Gastrocnemius medialis (tissue), 4 donors: ENCODE measurements at places on chromosomes 5 and 9. TPM values are rescaled to one million over a fixed set of nuclear protein-coding genes. Genes with fewer than 3 reads are reported as not detected.

DNA sequence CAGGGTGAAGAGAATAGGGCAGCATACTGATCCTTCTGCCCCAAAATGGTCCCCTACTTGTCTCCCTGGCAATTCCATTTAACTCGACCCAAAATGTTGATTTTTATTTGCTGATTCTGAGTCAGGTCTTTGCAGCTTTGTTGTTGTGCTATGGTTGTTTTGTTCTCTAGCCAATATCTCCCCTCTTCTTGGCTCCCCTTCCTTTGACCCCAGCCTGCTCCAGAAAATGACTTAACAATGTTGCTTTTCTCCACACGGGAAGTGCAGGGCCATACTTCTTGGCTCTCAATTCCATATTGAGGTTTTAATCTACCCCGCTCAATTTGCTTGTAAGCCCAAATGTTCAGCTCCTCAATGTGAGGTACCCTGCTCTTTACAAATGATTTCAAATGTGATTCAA is 330.0 kb downstream of the RASEF start:
- H3K27ac ChIP-seq, result no peak overlapping the region
- DNase-seq, result no peak
- H3K4me3 ChIP-seq, result no peak overlapping the region
- no peaks in the 10 kb centered on the region for H3K4me1 ChIP-seq
- no peaks in the 10 kb centered on the region for H3K36me3 ChIP-seq

GRCh38 chr5:161546095-161546469 is 443 bp downstream of the GABRB2 start:
- no peak overlapping the region for H3K27ac ChIP-seq
- H3K4me1 ChIP-seq, result no peaks in the 10 kb centered on the region
- H3K4me3 ChIP-seq, result peak overlapping the region; percentile 45
- no peaks in the 10 kb centered on the region for H3K36me3 ChIP-seq
- H3K27me3 ChIP-seq, result peaks cover 39% of the 10 kb centered on the region
- no peak for DNase-seq

Gene PCDHGA9
- 1.8 TPM for total RNA-seq

Gene ACTL7A
- not detected for total RNA-seq

Gene C5orf52
- total RNA-seq, result not detected

DNA sequence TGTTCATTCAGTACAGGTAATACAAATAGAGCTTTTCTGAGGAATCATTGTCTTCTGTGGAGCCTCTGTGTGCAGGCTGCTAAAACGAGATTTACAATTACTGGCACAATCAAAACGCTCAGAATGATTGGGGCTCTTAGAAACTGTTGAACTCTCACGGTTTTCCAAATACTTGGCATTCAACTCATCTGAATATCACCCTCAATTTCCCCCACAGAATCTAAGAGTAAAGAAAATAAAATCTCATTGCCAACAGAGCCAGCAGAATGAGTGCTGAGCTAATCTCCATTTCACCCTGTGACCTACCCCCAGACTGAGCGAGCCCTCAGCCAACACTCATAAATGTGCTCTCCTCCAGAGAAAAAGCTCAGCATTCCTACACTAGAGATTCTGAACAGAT is 35.3 kb upstream of the TMED7 start:
- no peak overlapping the region for H3K27ac ChIP-seq
- DNase-seq, result no peak
- no peaks in the 10 kb centered on the region for H3K4me1 ChIP-seq
- no peak overlapping the region for H3K4me3 ChIP-seq
- no peaks in the 10 kb centered on the region for H3K36me3 ChIP-seq

Gene RUSC2
- 68.8 TPM for total RNA-seq

DNA sequence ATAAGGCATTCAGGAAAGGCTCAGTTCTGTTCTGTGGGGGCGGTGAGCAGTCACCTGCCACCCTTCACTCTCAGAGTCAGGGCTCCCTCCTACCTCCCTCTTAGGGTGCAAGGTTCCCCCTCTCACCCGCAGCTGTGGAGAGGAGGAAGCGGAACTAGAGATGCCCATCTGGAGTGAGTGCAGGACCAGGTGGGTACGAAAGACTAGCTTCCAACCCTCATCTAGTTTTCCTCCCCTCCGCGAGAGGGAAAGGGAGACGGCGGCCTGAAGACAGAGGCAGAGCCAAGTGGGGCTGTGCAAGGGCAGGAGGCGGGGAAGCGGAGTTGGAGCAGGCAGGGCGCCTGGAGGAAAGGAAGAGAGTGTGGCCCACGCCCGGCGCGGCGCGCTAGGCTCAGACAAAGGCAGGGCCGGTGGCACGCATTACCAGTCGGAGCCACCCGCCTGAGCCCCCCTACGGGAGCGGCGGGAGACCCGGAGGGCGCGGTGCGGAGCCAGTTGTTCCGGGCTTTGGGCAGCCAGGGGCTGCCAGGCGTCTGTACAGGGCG is 7.3 kb downstream of the PRR7 start:
- no peaks in the 10 kb centered on the region for H3K36me3 ChIP-seq
- H3K27ac ChIP-seq, result no peak overlapping the region
- peak overlapping the region; percentile 93 for H3K4me3 ChIP-seq
- no peak for DNase-seq
- peaks cover 4% of the 10 kb centered on the region for H3K27me3 ChIP-seq

DNA sequence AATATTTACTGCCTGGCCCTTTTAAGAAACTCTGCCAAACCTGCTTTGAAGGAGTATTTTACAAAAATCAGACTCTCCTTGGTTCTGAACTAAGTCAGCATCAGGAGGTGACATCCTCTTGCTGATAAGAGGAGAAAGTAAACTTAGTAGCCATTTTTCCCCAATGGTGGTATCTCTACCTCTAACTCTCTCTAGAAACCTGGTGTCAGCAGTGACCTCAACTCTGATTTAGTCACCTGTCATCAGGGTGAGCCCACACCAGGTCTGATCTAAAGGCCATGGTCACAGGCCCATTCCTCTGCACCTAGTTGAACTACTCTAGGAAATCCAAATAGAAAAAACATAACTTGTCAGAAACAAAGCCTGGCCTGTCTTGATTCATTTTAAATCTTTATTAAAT is 4.2 kb downstream of the CARNMT1 start:
- no peak for DNase-seq
- no peak overlapping the region for H3K4me3 ChIP-seq
- H3K36me3 ChIP-seq, result no peaks in the 10 kb centered on the region
- peaks cover 23% of the 10 kb centered on the region for H3K4me1 ChIP-seq
- H3K27me3 ChIP-seq, result no peaks in the 10 kb centered on the region

DNA sequence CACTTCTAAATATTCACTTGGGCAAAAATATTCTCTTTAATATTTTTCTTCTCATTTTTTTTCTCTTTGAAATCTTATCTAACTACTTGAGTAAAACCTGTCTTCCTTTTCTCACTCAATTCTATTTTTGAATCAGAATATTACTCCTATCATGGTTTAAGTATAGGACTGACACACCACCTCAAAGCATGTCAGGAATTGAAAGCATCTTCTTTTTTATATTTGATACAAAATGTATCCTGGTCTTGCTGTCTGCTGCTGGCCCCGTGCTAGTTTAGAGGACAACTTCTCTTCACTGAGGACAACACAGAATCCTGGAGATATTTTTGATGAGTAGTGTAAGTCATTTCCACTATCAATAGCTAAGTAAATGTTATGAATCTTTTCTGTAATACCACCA is 383.6 kb downstream of the GADD45G start:
- H3K36me3 ChIP-seq, result no peaks in the 10 kb centered on the region
- H3K27me3 ChIP-seq, result no peaks in the 10 kb centered on the region
- H3K4me1 ChIP-seq, result peaks cover 7% of the 10 kb centered on the region
- H3K4me3 ChIP-seq, result no peak overlapping the region

Gene ALDH1A1
- 29.0 TPM for total RNA-seq

DNA sequence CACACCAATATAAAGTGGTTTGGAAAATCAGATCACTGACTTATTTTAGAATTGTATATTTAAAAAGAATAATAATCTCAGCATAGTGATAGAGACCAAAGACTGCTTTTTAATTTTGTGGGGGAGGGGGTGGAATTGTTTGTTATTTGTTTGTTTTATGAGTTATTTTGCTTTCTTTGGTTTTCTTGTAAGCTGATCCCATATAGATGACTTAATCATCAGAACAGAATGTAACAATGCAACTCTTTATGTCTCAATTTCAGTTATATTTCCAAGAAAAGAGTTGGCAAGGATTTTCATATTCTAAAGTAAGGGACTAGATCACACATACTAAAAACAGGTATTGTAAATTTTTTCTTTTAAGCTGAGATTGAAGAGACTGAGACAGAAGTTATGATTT is 984.9 kb downstream of the TLE4 start:
- DNase-seq, result no peak
- no peaks in the 10 kb centered on the region for H3K36me3 ChIP-seq
- H3K27ac ChIP-seq, result no peak overlapping the region
- no peak overlapping the region for H3K4me3 ChIP-seq
- peaks cover 4% of the 10 kb centered on the region for H3K4me1 ChIP-seq

GRCh38 chr9:126230692-126231091 is 95.9 kb upstream of the MVB12B start:
- H3K36me3 ChIP-seq, result no peaks in the 10 kb centered on the region
- H3K27ac ChIP-seq, result no peak overlapping the region
- H3K4me3 ChIP-seq, result no peak overlapping the region
- no peak for DNase-seq
- H3K27me3 ChIP-seq, result no peaks in the 10 kb centered on the region

Gene EFNA5
- total RNA-seq, result 0.20 TPM

Gene PCDHB9
- 0.51 TPM for total RNA-seq

DNA sequence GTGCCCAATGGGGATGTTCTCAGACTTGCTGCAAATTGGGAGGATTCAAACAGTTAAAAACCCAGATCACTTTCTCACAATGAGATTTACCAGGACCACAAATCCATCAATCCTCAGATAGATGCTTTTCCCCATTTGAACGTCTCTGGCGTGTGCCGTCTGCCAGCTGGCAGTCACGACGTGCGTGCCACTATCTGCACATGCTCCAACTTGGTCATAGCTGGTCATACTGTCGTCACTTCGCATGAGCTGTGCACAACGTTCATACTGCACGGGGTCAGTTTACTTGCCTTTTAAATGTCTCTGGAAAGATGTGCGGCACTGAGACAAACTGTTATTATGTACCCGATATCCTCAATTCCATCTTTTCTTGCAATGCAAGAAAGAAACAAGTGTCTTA is 118.3 kb upstream of the RAPGEF1 start:
- H3K27me3 ChIP-seq, result no peaks in the 10 kb centered on the region
- H3K27ac ChIP-seq, result no peak overlapping the region
- no peaks in the 10 kb centered on the region for H3K4me1 ChIP-seq
- DNase-seq, result no peak
- H3K4me3 ChIP-seq, result no peak overlapping the region
